ENCODE measurements at places on chromosomes 6 and 20.

GRCh38 chr20:56637576-56637975 is 8.5 kb downstream of the TFAP2C start:
- DNase-seq, result no peak

DNA sequence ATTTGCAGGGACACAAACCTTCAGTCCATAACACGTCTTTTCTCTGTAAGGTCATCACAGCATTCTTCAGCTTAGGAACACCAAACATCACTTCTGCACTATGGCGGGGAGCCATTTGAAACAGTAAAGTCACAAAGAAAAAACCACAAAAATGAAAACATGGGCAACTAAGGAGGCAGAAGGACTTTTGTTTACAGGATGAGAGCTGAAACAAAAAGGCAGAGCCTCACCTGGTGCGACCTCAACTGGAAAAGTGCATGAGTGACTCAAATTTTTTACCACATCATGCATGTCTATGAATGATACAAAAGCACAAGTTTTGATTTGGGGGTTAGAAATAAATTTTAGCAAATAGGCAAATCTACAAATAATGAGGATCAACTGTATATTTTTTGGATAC is 68.2 kb upstream of the TNFAIP3 start:
- DNase-seq, result no peak

- DNase-seq, result peak; percentile 46
These were observed 37.0 kb downstream of the RNF217 start for GRCh38 chr6:124999105-124999764.

DNA sequence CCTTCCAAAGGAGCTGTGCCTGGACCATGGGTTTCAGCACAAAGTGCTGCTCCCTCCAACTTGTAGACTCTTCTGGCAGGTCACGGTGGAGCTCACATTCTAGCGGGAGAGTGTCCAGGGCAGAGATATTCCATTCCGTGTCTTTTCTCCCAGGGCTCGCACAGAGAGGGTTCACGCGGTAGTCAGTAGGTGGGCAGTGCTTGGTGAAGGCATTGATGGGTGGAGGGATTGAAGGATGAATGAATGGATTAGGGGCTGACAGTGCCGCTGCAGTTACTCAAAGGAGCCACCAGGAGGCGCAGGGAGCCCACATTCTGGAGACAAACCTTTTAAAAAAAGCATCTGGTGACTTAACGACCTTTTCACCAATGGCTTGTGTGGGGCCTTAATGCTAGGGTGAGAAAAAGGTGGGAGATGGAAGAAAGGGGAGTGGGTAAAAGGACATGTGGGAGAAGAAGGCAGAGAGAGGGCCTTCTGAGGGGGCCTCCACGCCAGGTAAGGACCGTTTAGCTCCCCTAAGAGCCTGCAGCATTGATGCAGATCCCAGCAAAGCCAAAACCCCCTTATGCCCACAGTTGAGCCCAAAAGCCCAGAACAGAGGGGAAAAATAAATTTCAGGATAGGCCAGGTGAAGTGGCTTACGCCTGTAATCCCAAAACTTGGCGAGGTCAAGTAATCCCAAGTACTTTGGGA is 17.5 kb upstream of the FAM110A start:
- DNase-seq, result peak; percentile 50

DNA sequence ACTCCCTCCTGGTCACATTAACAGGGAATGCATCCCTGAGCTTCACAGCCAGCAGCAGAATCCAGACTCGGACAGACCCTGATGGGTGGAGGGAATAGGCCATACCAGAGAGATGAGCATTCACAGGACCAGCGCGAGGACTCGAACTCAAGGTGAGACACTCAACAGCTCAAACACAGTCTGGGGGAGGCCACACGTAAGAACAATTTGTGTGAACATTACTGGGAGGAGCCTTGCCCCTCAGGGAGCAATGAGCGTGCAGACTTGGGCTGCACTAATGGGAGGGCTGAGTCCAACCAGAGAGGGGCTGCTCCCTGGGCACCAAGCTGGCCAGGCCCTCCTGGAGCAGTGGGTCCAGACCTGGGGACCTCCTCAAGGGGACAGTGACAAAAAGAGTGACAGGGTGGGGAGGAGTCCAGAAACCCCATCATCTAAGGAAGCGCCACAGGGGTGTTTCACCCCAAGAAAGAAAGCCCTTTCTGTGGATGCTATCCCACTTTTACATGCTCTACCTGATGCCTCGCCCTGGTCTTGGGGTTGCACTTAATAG is 118.4 kb downstream of the MRPL14 start:
- DNase-seq, result no peak

DNA sequence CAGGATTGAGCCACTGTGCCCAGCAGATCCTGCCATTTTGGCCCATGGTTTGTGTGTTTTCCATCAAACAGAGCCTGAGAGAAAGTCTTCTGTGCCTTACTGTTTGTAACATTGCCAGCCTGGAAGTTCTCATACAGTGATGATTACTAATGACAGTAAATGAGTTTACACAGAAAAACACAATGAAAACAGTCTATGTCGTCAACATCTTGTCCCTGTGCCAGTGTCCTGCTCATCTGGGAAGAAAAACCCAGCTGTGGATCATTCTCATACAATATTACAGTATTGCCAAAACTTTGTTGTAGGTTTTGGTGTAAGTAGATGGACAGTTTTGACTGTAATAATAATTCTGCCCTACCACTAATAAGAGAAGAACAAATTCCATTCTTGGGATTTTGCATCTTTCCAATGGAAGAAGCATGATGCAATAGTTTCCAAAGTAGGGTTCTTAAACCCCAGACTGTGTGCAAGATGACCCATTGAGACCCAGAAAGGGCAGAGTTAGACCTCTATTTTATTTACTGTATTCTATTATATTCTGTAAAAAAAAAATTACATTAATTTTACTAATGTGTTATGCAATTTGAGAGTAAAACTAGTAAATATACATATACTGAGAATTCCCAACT is 135.0 kb upstream of the JARID2 start:
- DNase-seq, result no peak

DNA sequence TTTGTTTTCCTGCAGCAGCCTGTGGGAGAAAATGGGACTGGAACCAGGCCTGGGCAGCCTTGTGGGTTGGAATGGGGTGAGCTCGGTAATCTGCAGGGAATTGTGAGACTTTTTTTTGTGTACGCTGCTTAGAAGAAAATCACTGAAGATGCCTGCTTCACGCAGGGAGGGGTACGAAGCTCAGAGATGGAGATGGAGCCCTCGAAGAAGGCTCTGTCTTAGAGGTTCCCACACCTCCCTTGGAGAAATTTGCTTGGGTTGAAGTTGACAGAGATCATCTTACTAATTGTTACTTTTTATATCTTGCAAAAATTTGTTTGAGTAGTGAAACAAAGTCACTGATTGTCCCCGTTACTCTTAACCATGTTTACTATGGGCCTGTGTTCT is 894 bp downstream of the PYGB start:
- peak; percentile 23 for DNase-seq

- no peak for DNase-seq
These were observed 116.7 kb upstream of the MAN1A1 start for GRCh38 chr6:119466226-119466625.

- no peak for DNase-seq
These were observed 278 bp downstream of the UST start for GRCh38 chr6:148747145-148747470.

DNA sequence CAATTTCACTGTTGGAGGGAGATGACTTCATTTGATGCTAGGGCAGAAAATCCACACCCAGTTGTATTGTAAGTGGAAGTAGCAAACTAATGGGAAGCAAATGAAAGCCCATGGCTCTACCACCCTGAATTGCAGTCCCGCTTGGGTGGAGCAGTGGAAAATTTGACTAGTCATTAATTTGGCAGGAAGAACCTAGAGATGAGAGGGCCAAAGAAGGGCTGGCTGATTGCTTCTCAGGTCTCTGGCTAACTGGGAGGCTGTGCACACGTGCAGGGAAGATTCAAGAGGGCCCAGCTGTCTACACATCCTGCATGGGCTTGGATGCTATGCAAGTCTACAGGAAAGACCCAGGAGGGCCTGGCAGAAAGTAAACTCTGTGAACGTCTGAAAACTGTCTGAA is 466.2 kb downstream of the TFAP2A start:
- DNase-seq, result no peak

DNA sequence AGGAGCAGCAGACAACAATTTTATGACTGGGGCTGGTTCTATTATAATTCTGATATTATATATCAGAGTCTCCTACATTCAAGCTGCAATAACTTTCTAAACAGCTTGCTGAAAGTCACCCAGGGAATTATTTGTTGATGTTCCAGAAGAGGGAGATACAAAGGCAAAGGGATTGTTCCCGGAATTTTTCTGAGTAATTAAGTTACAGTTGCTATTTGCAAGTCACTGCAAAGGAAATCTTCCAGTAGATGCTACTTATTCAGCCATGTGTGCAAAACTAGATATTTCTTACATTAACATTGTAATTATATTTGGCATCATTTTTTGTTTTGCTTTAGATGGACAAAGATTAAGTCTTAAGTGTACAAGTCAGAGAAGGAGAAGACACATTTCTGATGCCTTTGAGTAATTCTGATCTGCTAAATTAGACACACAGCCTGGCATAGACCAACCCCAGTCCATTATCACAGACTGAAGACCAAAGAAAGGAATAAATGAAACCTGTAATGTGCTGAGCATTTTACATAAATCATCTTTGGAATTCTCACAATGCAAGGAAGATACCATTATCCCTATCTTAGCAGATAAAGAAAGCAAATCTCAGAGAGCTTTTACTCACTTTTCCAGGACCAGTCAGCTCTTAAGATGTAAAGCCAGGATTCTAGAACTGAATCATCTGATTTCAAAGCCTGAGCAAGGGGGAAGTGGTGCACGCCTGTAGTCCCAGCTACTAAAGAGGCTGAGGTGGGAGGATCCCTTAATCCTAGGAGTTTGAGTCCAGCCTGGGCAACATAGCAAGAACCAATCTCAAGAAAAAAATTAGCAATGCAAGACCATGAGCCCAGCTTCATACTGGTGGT is 62.6 kb upstream of the AKAP12 start:
- DNase-seq, result no peak

All from HT1080 (cell line).